ENCODE measurements at places on chromosomes 1 and 21. TPM values are rescaled to one million over a fixed set of nuclear protein-coding genes. Genes with fewer than 3 reads are reported as not detected.
A peak's percentile ranks its signal among the peaks of the same experiment; 100 is the strongest.

RGS18 gene
- total RNA-seq: 0.53 TPM

GRCh38 chr1:244918421-244919319 is 54.3 kb upstream of the HNRNPU start:
- H3K4me3 ChIP-seq: peak overlapping the region; percentile 57

GRCh38 chr1:209805875-209806760 is at the start of gene IRF6:
IRF6 (minus strand) TSS chr1:209806142; CDS start chr1:209801413, 4,729 bp downstream.
- peak within 1 kb of the TSS; percentile 54 for H3K4me3 ChIP-seq
- H3K4me1 ChIP-seq: peaks cover 12% of the 10 kb centered on the region
- H3K36me3 ChIP-seq: no peaks in the 10 kb centered on the region
- H3K27me3 ChIP-seq: peaks cover 21% of the 10 kb centered on the region
- DNase-seq: peak; percentile 80

DNA sequence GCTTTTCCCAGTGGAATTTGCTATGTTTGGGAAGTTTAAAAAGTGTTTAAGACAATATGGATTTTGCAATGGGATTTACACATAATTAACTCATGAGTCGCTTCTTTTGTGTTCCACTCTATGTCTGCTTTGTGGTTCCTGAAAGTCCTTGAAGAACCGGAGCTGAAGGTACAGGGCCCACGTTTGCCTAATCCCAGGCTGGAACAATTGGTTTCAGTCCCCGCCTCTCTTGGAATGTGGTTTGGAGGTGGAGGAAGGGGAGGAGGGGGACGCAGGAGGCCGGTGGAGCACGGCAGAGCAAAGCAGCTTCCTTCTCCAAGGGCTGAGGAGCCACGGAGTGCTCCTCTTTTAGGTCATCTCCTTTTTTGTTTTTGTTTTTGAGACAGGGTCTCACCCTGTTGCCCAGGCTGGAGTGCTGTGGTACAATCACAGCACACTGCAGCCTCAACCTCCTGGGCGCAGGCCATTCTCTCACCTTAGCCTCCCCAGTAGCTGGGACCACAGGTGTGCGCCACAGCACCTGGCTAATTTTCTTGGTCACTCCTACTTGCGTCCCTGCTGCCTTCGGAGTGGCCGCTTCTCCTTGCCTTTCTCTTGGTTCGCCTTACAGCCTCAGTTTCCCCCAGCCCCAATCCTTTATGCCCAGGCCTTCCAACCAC is 129.5 kb upstream of the ERRFI1 start:
- no peak for DNase-seq
- no peak overlapping the region for H3K27ac ChIP-seq
- peaks cover 49% of the 10 kb centered on the region for H3K4me1 ChIP-seq
- H3K36me3 ChIP-seq: no peaks in the 10 kb centered on the region
- no peaks in the 10 kb centered on the region for H3K27me3 ChIP-seq
- no peak overlapping the region for H3K4me3 ChIP-seq

DNA sequence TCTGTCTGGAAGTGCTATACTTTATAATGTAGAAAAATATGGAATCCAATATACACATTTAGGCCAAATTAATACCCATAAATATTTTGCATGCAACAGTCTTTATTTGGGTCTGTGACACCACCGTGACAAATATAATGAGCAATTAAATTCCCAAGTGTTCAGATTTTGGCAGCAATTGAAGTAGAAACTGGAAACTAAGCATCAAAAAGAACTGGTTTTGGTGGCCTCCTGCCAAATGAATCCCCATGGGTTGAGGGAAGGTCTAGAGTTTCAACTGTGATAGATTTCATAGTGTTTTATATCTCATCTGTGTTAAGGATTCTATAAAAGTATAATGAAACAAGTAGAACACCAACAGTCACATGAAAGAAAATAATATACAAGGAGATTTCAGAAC is 88.4 kb downstream of the DPYD start:
- H3K27me3 ChIP-seq: no peaks in the 10 kb centered on the region
- H3K4me3 ChIP-seq: no peak overlapping the region
- no peaks in the 10 kb centered on the region for H3K4me1 ChIP-seq
- no peak for DNase-seq
- no peak overlapping the region for H3K27ac ChIP-seq
- no peaks in the 10 kb centered on the region for H3K36me3 ChIP-seq

RGS8 gene
- not detected for total RNA-seq
